ENCODE measurements at places on chromosomes 2 and 18.

- no peak for DNase-seq
Observed at GRCh38 chr18:77960791-77961410, 711.3 kb downstream of the GALR1 start.

GRCh38 chr2:124668161-124668560 is 643.1 kb downstream of the CNTNAP5 start:
- DNase-seq: no peak

GRCh38 chr2:35785564-35785963 is 570.0 kb upstream of the CRIM1 start:
- DNase-seq: no peak

DNA sequence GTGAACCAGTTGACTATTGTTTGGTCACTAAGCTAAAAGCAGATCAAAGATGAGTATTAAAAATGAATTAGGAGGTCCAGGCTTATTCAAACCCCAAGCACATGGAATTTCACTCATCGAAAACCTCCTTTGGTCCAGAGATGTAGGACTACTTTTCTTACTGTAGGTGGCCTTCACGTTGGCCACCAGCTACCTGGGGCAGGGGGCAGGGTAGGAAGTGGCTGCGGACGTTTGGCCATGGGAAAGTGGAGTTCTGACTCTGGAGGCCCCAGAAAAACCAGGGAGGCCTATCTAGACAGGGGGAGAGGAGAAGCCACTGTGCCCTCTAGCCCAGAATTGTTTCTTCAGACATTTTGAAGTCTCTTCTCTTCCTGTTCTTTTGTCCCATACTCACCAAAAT is 31.8 kb upstream of the CABLES1 start:
- DNase-seq: peak; percentile 11

GRCh38 chr18:13658436-13659204 is 67.7 kb downstream of the FAM210A start:
- peak; percentile 62 for DNase-seq

DNA sequence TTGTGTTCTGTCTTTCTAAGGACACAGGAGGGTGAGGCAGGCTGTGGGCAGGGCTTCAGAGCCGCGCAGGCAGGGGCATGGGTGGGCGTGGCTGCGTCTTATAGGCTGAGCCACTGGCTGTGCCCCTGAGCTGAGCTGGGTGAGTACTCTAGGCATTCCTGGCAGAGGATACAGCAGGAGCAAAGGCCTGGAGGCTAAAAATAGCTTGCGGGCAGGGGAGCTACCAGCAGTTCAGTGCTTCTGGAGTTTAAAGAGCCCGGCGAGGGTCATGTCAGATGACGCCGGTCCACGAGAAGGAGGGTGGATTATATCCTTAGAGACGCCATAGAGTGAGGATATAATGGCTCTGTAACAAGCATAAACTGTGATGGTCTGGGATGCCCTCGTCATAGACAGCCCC is 31.5 kb upstream of the PDIA6 start:
- peak; percentile 96 for DNase-seq

DNA sequence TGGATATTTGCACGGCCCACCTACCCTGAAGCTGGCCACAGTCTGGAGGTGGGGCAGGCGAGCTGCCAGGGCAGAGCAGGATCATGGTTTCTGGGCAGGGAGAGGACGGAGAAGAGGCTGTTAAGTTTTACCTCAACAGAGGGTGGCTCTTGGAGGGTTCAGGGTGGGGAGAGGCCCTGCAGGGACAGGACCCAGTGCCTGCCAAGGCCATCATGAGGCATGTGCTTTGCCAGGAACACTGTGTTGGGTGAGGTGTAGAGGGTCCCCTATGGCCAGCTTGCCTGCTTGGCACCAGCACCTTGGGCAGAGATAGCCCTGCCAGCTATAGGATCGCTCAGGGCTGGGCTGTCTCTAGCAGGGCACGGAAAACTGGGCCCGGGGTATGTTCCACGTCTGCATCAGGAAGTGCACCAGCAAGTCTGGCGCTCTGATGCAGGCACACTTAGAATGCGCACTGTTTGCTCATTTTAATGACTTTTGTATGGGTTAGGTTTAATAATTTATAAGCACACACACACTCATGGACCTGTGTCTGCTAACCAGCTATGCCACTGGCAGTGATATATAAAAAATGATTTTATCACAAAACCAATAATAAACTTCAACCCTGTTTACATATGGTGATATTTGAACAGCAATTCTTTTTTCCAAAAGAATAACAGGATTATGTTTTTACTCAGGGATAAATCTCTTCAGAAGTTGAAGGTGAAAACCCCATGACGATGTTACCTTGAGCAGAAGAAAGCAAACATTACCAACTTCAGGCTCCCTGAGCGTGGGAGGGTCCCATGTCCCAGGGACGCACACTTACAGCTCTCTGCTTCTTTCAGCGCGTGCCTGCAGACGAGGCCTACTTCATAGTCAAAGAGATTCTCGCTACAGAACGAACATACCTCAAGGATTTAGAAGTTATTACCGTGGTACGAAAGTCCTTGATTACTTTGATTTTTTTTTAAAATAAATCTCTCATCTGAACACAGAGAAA is 46.4 kb downstream of the STK25 start:
- no peak for DNase-seq

DNA sequence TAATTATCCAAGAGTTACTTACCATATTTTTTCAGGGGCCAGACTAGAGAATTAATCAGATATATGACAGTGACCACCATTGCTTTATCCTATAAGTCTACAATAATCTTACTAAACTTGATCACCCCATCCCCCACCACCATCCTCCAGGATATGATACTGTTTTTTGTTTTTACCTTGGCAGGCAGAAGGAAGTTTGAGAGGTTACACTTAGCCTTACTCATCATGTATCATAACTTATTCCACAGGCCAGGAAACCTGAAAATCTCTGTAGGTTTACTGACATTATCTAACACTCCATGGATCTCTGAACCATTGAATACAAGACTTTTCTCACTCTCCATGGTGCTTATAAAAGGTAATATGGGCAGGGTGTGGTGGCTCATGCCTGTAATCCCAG is 602.7 kb downstream of the KCNJ3 start:
- no peak for DNase-seq

GRCh38 chr18:79478484-79479115 is 82.9 kb downstream of the NFATC1 start:
- no peak for DNase-seq

DNA sequence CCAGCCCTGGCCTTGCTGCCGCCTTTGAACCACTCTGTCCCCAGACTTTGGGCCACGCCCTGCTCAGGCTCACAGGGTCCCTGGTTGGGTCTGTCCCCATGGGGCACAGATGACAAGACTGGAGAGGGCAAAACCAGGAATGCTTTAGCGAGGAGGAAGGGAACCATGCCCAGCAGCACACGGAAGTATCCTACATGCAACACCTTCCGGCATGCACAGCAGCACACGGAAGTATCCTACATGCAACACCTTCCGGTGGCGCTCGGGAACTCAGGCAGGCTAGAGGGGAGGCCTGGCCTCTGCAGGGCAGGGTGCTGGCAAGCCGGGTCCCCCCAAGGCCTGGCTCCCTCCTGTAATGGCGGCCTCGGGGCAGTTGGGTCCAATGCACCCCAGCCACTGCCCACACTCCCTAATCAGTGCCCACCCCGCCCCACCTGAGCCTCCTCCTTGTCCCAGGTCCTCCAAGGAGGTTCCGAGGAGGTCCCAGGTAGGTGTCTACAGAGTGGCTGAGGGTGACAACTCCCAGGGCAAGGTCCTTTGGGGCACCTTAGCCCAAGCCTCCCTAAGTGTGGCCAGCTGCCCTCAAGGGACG is 33.6 kb upstream of the SNED1 start:
- DNase-seq: no peak

GRCh38 chr18:79988451-79989194 is at the start of gene TXNL4A:
Gene TXNL4A (minus strand): TSS chr18:79988563. CDS start chr18:79988392, 171 bp downstream.
- DNase-seq: peak; percentile 86

- DNase-seq: peak; percentile 93
Observed at GRCh38 chr2:230668184-230668938, 44.3 kb upstream of the CAB39 start.

GRCh38 chr2:207871911-207872310 is 102.2 kb upstream of the FZD5 start:
- no peak for DNase-seq

- no peak for DNase-seq
Observed at GRCh38 chr18:62577765-62578164, 54.9 kb downstream of the ZCCHC2 start.

DNA sequence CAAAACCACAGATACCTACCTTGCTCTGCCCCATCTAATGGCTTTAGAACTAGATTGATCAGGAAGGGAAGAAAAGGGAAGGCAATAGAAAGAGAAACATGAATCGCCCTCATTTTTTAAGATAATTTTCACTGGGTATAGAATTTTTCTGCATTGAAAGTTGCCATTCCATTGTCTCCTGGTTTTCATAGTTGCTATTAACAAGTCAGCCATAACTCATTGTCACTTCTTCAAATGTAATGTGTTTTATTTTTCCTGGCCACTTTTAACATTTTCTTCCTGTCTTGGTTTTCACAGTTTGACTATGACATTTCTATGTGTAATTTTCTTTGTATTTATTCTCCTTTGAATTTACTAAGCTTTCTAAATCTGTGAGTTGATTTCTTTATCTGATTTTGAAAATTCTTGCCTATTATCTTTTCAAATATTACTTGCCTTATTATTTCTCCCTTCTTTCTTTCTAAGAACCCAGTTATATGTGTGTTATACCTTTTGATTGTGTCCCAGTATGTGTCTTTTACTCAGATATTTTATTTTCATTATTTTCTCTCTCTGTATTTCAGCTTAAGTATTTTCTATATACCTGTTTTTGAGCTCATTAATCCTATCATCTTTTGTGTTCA is 85.5 kb upstream of the GLI2 start:
- DNase-seq: no peak

DNA sequence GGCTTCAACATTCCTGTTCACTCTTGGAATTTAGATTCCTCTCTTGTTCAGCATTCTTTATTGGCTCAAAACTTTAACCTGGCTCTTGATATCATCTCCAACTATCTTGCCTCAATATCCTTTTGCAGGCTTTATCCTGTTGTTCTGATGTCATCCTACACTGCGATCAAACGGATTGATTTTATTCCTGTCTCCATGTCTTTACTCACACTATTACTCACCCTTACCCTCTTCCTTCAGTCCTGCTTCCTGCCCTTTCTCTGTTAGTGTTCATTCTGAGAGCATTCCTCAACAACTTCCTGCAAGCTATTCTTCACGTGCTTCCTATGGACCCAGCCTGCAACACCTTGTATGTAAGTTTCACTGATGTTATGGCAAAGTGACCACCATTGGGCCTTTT is 264.7 kb downstream of the RNF152 start:
- DNase-seq: no peak
